ENCODE measurements at places on chromosomes 13 and 19. TPM values are rescaled to one million over a fixed set of nuclear protein-coding genes. Genes with fewer than 3 reads are reported as not detected.

Gene CYTH2
- 94.1 TPM for polyA plus RNA-seq

DNA sequence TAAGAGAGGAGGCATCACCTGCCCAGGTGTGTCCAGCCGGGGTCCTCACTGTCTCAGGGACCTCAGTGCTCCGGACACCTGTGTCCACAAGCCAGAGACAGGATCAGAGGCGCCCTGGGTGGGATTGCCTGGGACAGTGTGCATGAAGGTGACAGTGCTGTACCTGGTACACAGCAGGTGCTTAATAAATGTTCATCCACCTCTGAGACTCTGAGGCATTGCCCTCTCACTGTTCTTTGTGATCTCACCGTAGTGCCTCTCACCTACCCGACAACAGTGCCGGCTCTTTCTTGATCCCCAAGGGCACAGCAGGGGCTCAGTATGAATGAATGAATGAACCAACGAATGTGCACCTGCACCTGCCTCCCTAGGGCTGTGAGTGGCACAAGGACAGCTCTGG is 9.2 kb downstream of the RDH13 start:
- DNase-seq, result no peak

DNA sequence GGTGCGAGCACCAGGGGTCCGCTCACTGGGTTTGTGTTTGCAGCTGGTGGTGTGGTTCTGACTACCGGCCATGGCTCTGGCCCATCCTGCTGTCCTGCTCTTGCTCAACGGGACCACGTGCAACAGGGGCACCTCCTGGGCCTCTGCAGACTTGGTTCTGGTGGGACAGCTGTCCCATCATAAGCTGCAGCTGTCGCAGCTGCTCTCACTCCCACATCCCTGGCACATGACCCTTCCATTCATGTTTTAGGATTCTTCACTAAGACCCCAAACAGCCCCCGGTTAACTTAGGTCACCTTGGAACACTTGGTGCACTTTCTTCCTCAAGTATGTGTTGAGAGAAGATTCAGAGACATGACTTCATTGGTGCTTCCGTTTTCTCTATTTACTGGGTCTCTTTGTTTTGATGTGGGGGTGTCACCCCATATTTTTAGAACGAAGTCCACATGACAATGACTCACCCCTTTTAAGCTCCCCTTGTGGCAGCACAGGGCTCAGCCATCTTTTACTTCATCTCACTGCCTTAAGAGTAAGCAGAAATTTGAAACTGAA is 68.4 kb upstream of the ARHGEF7 start:
- no peak for DNase-seq

Gene SIGLEC10
- polyA plus RNA-seq, result 1.6 TPM

DNA sequence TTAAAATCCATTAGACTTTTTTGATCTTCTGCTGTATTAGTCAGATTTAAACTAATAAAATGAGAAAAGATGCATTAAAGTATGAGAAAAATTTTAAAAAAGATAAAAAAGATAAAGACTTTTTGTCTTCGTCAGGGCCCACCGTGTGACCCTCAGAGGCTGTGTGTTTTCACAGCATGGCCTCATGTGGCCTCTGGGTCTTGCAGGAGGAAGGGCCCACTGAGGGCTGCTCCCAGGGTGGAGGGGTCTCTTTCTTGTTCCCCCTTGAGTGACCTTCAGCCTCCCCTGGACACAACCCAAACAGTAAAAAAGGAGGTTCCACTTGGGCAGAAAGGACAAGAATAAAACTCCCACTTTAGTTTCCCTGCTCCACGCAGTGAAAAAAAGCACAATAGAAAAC is 57.1 kb upstream of the RANBP3 start:
- no peak for DNase-seq

DNA sequence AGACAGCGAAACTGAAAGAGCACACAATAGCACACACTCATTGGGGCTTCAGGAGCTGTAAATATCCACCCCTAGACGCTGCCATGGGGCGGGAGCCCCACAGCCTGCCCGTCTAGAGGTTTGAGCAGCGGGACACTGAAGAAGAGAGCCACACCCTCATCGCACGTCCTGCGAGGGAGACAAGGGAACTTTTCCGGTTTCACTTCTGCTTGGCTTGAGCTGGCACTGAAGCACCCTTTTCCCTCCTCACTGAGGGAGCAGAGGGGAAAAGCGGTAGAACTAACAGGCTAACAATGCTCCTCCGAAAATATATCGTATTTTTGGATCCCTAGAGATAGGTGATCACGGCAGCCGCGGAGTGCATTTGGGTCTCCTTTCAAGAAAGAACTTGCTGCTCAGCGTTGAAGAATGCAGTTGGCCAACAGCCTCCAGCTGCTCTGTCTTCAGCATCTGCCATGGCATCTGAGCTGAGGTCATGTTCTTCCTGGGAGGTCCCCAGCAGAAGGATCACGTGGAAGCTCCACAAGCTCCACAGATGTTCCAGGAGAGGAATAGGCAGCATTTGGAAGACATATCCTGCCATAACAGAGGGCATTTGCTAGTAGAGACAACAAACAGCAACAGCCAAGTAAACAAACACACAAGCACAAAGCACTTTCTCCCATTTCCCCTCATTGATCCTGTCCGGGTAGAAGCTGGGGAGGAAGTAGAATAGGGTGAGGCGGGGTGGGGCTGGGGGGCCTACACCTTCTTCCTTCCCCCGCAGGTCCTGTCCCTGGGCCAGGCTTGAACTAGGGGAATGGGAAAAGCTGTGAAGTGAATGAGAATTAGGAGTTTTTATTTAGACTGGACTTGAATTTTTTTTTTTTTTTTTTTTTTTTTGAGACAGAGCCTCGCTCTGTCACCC is 44.8 kb upstream of the ALOX5AP start:
- no peak for DNase-seq

GRCh38 chr19:54245936-54246335 is 3.3 kb upstream of the LILRA6 start:
- DNase-seq, result no peak

GRCh38 chr19:53947624-53948023 is 15.1 kb upstream of the CACNG8 start:
- DNase-seq, result no peak

DNA sequence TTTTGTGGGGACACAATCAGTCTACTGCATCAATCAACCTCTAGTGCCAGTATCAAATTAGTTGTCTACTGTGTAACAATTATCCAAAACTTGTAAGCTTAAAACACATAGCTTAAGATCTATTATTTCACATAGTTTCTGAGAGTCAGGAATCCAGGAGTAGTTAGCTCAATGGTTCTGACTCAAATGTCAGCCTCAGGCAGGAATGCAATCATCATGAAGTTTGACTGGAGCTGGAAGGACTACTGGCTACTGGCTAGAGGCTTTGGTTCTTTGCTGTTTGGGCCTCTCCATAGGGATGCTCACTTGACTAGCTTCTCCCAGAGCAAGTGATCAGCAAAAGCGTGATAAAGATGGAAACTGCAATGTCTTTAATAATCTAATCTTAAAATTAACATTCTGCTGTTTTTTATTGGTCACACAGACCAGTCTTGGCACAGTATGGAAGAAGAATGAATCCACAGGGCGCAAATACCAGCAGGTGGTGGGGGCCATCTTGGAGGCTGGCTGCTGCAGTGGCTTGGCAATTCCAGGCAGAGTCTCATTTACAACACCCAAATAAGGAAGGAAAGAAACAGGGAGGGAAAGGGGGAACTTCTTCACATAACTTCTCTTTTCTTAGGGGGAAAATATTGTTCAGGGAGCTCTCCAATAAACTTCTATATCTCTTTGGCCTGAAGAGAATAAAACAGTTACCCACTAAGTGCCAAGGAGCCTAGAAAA is 15.7 kb downstream of the CAB39L start:
- no peak for DNase-seq

DNA sequence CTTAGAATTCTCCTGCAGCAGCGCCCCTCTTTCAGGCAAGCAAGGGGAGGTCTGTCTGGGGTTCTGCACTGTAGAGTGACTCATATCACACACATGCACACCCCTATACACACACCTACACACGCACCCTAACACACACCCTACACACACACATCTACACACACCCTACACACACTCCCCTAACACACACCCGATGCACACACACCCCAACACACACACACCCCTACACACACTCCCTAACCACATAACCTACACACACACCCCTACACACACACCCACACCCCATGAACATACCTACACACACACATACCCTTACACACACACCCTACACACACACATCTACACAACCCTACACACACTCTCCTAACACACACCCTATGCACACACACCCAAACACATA is 493.2 kb downstream of the IRS2 start:
- no peak for DNase-seq

GRCh38 chr13:48163061-48163460 is 68.2 kb upstream of the MED4 start:
- DNase-seq, result no peak

Gene HSPBP1
- 24.0 TPM for polyA plus RNA-seq

Measured in left kidney (tissue), 8 donors.